ENCODE measurements at places on chromosomes 3 and 15.

- no peak for DNase-seq
Measured at GRCh38 chr3:5304789-5305683, 117.5 kb downstream of the EDEM1 start.

- no peak for DNase-seq
Measured at GRCh38 chr15:76730262-76730661, 174.9 kb downstream of the SCAPER start.

DNA sequence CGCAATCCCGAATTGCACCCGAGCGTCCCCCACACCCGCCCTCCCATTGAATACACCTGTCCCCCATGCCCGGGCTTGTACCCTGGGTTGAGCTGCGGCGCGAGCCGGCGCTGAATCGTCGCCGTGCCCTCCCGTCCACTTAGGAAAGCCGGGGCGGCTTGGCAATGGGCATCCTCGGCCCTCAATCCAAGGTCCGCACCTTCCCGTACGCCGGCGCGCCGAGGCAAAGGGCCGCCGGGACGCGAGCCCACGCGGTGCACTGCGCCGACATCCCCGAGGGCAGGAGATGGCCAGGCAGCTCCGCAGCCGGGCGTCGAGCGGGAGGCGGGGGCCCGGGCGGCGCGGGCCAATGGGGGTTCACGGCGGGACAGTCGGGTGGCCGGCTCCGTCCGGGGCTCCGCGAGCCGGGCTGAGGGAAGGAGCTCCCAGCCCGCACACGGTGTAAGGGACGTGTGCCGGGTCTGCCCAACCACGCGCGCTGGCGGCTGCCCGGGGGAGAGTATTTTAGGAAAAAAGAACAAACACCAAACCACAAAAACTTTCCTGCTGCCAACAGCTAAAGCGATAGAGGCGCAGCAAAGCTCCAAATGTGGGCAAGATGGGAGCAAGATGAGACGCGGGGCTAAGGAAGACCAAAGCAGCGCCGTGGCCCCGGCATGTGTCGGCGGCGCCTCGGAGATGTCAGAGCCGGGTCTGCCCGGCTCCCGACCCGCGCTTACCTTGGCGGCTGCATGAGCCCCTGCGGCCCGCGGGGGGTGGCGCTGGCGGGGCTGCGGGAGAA is 621 bp downstream of the RGMA start:
- DNase-seq = no peak

DNA sequence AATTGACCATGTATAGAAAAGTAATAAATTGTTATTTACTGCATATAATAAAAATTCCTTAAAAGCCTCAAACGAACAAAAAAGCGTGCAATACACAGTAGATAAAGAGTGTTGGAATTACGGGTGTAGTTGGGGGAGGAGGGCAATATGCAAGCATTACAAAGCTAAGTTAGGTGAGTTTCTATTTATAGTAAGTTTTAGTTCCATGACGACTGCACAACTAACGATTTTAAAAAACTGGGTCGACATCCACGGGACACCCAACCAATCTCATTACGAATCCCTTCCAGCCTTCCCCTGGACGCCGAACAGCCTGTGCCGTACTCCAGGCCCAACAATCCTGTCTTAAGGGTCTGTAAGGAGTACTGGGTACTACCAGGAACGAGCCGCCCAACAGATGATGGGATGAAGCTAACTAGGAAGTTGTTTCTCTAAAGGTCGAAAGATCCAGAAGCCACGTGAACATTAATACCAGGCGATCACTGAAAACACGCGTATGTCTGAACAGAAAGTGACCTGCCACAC is 677 bp downstream of the POLQ start:
- no peak for DNase-seq

DNA sequence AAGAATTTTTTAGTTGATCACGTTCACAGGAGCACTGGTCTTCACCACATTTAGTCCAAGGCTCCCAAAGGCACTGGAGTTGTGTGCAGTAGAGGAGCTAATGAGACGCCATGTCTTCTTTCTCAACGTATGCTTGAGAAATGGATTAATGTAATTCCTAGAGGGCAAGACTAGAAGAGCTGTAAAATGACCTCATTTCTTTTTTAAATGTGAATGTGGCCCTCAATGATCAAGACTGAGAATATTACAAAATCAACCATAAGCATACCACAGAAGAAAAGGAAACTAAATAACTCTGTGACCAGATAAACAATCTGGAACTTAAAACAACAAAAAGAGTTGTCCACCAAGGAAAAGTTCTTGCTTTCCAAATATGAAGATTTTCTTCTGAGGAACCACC is 112.1 kb upstream of the THBS1 start:
- DNase-seq = no peak

- no peak for DNase-seq
Measured at GRCh38 chr3:112740835-112741234, 99.9 kb upstream of the CCDC80 start.

DNA sequence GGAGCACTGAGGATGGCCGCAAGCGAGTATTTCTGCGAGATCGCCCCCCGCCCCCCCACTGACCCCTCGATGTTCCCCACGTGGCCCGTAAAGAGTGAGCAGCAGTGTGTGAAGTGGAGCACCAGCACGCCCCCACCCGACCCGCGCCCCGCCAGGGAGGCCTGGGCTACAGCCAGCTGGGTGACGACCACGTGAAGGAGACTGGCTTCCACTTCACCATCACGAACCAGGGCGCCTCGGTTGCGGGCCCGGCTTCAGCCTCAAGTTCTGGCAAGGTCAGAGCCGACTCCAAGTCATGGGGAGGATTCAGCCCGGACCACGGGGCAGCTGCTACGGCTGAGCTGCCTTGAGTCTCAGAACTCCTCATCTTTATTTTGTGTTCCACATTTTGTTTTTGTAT is 2.4 kb upstream of the RNU5B-1 start:
- DNase-seq = no peak

- no peak for DNase-seq
Measured at GRCh38 chr3:99186016-99186415, 284.5 kb upstream of the DCBLD2 start.

GRCh38 chr3:143885780-143886427 is 37.6 kb upstream of the SLC9A9 start:
- no peak for DNase-seq

DNA sequence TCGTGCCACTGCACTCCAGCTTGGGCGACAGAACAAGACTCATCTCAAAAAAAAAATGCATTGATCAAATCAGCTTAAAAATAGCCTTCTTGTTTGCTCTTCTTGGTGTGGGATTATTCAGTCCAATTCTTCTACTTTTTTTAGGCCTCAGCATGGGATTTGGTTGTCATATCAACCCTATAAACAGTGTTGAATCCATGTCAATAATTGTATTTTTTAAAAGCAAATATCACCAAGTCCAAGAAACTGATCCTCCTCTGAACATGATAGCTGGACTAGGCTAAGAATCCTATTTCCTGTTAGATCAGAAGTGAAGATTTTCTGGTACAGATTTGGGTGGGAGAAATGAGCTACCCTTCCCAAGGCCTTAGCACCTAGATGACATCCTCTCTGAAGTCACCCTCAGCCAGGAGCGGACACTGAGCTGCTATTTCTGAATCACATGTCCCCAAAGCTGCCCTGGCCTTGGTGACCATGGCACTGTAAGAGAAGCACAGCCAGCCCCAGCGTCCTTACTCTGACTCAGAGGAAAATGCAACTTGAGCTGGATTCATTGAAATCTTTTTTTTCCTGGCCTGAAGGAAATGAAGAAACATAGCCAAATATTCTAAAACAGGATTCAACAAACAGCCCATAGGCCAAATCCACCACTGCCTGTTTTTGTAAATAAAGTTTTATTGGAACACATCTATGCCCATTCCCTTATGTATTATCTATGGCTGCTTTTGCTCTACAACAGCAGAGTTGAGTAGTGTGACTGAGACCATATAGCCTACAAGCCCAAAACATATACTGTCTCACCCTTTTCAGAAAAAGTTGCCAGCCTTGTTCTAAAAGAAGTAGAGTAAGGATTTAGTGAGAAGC is 215.9 kb upstream of the CTDSPL start:
- no peak for DNase-seq

DNA sequence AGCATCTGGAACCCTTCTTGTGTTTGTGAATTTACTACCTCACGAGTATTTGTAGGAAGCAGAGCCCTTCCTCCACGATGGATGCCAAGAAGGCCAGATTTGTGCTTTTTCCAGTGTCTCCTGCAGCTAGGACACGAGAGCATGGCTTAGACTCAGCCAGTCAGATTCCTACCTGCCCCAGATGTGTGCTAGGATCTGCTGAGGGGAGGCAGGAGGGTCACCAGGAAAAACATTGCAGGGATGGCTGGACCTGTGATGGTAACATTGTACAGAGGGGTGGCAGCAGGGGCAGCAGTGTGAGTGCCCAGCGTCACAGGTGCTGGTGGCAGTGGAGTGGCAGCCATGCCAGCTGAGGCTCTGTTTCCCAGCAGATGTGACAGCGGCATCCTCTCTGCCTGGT is 285.3 kb downstream of the FAM43A start:
- DNase-seq = no peak

- no peak for DNase-seq
Measured at GRCh38 chr15:53665930-53666329, 93.5 kb downstream of the WDR72 start.

DNA sequence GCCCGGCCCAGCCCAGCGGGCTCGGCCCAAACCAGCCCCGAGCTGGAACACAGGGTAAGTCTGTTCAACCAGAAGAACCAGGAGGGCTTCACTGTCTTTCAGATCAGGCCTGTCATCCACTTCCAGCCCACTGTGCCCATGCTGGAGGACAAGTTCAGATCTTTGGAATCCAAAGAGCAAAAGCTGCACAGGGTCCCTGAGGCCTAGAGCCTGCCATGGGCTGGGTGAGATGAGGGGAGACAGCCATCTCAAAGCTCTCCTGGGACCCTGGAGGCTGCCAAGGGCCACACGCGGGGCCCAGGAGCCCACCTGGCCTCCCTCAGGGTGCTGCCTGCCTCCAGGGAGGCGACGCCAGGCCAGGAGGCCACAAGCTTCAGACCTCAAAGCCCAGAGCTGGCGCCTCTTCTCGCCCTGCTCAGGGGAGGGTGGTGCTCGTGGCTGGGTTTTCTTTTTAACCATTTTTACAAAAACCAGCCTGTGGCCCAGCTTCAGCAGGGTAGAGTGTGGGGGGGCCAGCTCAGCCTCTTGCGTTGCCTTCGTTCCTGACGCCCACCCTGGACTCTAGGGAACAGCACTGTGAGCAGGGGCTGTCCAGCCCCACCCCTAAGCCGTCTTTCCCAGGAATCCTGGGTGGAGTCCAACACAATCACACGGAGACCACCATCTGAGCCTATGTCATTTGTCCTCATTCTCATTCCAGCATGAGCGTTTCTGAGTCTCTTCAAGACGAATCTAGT is 107.0 kb downstream of the ETFA start:
- DNase-seq = no peak

DNA sequence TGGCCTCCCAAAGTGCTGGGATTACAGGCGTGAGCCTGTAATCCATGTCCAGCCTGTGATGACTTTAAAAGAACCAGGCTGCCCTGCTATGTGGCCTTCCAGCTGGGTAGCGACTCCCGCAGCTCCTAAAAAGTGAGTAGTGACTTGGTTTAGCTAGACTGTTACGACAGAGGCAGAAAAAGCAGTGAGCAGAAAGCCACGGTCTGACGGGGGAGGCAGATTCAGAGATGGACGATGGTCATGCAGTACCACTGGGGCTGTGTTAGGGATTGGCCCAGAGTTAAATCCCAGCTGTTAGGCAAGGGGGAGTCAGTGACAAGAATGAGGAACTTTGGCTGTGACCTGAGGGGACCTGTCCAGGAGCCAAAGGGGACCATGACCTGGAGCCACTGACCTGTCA is 3.1 kb upstream of the RPL29 start:
- DNase-seq = no peak

- no peak for DNase-seq
Measured at GRCh38 chr15:95556225-95556624, 774.3 kb upstream of the NR2F2 start.

GRCh38 chr3:195558602-195559001 is 15.5 kb upstream of the PPP1R2 start:
- DNase-seq = no peak

- no peak for DNase-seq
Measured at GRCh38 chr3:62723914-62724217, 151.3 kb downstream of the CADPS start.

GRCh38 chr15:60774829-60775463 is 296.0 kb upstream of the ICE2 start:
- no peak for DNase-seq

GRCh38 chr15:88477904-88478303 is 10.4 kb downstream of the MRPS11 start:
- no peak for DNase-seq

- DNase-seq = no peak
Measured at GRCh38 chr15:50519740-50520425, 26.6 kb downstream of the USP50 start.

- no peak for DNase-seq
Measured at GRCh38 chr15:67575039-67575502, 32.6 kb downstream of the MAP2K5 start.

GRCh38 chr3:43285644-43286043 is 696 bp upstream of the SNRK start:
- DNase-seq = no peak

DNA sequence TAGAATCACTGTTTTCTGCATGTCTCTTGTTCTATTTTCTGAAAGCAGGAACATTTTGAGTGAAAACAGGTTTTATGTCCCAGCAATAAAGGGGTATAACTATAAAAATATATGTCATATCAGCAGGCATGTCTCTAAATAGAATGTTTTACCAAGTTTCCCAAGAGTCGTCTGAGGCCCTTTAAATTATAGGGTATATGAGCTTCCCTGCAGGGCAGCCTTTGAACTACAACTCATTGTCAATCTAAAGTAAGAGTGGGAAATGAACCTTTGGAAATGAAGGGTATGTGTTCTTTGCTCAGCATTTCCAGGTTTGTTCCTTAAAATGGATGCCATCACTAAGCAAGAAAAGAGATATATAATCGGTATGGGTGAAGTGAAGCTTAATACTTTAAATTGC is 138.6 kb downstream of the LSAMP start:
- no peak for DNase-seq

- DNase-seq = no peak
Measured at GRCh38 chr3:117671722-117672318, 962.2 kb downstream of the TUSC7 start.

DNA sequence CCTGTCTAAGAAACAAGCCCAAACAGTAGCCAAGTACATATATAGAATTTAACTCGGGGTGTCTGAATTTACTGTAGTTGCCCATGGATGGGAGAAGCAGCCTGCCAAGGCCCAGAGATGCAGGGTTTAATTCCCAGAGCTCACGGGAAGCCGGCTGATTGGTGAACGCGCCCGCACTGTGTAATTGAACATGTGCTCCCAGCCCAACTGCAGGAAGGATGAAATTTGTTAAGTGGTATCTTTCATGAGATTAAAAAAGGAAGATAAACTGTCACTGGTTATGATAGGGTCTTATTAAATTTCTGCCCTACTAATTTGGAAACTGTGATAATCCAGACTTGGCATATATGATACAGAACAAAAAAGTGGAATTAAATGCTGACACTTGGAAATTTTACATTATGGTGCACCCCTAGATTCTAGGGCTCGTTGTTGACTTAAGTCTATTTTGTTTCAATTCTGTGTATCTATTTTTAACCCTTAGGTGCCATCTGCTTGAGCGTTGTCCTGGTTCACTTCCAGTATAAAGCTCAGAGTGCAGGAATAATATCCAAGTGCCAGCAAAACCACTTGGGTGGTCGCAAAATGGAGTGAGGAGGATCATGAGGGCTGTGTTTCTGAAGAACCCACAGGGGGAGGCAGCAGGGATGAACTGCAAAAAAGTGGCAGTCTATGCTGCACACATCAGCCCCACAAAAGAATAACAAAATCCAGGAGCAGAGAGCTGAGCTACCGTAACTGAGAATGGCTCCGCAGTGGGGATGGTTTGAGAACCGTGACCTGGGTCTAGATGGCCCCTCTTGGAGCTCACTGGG is 13.8 kb upstream of the TMC3 start:
- DNase-seq = no peak

GRCh38 chr3:13896473-13897154 is 16.7 kb upstream of the WNT7A start:
- peak; percentile 45 for DNase-seq

Measured in stimulated activated CD4-positive, alpha-beta T cell treated with anti-CD3 and anti-CD28 coated beads, Interleukin-4, amount 100 ng/mL, for 4 hours (primary cell).